ENCODE measurements at places on chromosomes 12 and 14.

DNA sequence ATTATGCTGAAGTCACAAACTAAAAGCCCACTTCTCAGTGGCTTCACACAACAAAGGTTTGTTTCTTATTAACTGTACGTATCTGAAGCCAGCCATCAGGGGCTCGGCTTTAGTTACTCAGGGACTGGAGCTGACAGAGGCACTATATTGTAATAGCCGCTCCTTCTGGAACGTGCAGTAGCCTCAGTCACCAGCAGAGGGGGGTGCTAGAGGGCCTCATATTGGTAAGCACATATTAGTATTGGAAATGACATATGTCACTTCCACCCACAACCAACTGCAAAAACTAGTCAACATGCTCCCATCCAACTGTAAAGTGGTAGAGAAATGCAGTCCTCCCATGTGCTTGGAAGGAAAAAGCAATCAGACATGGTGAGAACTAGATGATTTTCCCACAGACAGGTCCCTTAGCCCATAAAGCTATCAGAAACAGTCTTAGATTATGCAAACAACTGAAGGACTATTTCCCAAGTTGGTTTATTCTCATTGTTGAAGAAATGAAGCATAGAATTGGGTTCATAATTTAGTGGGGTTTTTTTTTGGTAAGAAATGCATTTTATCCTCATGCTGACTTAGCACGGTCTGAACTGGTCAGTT, 183.6 kb upstream of the G2E3 start:
- peak; percentile 35 for DNase-seq

- DNase-seq = no peak
Measured at GRCh38 chr14:22386924-22387775, 201.9 kb downstream of the DAD1 start.

- no peak for DNase-seq
Measured at GRCh38 chr12:599756-600155, 63.5 kb downstream of the NINJ2 start.

DNA sequence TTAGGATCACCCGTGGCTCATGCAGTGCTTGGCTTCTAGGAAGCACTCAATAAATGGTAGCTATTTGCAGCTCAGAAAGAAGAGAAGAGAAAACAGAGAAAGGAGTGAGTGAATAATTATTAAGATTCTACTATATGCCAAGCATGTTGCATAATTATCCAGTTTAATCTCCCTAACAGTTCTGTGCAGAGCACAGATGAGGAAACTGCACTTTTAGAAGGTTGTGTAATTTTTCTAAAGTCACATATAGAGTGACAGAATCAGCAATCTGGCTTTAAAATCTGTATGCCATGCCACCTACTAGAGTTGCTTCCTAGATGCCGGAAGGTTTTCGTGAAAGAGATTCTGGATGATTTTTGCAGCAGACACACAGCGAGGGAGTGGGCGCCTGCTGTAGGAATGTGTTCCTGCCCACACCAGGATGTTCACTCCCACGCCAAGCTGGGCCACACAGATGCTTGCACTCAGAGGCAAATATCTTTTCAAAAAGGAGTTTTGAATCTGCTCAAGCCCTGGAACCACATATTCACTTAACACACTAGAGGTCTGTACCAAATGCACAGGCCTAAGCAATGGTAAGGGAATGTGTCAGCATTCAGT, 50.2 kb upstream of the SMCO2 start:
- no peak for DNase-seq

DNA sequence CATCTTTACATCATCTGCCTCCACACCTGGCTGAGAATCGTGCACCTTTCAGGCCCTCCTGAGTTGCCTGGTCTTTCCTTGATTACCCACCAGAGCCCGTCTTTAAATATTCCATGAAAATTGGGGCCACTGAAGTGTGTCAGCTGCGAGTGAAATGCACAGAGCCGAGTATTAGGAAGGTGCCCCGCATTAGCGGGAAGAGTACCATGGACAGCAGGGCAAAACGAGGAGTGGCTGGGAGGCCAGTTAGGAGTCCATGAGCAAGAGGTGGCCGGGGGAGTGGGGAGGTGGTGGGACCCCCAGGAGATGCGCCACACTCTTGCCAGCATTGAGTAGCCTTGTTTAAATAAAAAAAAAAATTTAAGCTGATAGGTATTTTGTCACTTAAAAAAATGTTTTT, 99.6 kb downstream of the TSPAN9 start:
- DNase-seq = no peak

GRCh38 chr12:132065609-132066344, 78.3 kb downstream of the DDX51 start:
- no peak for DNase-seq

DNA sequence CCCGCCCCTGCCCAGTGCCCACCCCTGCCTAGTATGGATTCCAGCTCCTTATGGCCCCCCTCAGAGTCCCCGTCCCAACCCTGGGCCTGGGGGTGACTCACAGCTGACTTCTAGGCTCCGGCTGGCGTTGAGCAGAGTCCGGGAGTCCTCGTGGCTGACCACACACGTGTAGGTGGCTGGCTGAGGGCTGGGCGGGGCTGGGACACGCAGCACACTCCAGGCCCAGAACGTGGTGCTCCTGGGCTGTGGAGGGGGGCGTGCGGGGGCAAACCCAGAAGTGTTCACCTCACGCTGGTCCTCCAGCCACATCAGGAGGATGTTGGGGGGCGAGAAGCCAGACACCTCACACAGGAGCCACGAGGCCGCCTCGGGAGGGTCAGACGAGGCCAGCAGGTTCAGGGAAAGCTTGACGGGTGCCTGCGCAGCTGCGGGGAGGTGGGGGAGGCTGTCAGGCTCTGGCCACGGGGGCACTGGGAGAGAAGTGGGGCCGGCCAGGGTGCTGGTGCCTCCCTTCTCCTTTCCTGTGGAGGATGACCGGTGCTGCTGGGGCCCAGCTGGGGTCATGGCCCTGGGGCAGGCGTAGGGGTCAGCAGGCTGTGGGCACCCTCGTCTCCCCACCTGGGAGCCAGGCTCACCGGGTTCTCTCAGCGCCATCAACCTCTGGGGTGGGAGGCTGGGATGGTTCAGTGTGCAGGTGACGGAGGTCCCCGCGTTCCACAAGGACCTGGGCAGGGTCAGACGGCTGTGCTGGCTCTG, 314.1 kb downstream of the TMEM121 start:
- no peak for DNase-seq

DNA sequence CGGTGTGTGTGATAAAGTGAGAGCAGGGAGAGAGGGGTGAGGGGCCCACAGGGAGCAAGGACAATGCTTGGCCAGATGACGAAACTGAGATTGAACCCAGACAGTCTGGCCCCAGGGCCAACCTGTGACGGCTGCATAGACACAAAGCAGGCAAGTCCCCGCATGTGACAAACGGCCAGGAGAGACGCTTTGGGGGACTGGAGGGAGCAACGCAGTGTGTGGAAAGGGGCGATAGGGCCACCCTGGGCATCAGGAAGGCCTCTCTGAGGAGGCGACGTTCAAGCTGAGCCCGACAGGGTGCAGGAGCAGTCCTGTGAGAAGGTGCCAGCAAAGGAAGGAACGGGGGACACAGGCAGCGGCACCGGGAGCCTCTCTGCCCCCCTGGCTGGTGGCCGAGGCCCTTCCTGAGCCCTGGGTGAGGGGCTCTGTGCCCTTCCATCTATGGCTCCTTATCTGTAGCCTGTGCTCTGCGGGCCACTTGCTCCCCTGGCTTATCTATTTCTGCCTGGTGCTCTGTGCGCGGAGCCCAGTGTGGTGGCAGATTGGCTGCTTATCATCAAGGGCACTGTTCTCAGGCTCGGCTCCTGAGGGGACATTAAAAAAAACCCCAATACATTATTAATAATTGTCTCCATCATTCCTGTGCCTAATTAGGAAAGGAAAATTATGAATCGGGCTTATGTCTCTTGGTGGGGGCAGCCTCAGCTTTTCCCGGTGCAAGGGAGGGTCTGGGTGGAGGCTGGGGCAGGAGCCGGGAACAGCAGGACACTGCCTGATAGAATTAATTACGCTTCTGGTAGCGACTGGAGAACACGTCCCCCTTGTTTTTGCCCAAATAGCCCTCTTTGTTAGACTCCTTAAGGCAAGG, 39.8 kb downstream of the PRIMA1 start:
- DNase-seq = no peak

DNA sequence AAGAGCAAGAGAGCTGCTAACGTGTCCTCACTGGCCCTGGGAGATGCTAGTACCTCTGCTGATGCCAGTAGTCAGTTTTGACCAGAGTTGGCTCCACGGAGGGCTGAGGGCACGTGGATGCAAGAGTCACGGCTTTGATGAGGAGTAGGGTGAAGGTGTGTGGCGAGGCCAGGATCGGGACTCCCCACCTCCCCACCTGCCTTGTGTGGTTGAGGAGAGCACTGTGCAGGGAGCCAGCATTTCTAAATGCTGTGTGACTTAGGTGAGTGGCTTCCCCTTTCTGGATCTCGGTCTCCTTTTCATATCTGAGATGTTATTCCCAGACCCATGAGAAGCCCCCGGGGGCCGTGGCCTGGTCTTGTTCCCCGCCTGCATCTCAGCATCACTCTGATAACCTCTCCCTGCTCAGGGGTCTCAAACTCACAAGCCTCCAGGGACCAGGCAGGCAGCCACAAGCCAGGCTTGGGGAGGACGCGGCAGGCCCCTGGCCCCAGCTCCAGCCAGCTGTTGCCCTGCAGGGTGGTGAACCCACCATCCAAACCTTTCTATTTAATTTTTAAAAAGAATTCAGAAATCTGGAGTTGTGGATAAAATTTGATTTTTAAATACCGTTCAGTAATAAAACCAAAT, 32.1 kb downstream of the MVK start:
- DNase-seq = no peak

- no peak for DNase-seq
Measured at GRCh38 chr14:94966344-94966743, 191.0 kb downstream of the DICER1 start.

DNA sequence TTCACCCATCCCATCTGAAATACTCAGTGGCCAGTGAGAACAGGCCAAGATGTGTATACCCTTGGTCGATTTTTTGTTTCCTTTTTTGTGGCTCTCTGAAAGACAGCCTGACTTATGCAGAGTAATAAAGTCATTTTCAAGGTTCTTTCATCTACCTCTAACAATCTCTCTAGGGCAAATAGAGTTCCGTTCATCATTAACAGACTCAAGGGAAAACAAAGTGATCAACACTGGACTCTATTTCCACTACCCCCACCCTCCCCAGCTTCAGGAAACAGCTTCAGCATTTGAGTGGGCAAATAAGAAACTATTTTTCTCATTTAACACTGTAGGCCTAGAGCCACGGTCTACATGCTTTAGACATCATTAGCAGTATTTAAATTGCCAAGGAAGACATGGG, 15.9 kb downstream of the PRKAB1 start:
- DNase-seq = no peak

GRCh38 chr12:41683513-41684240, 461.0 kb downstream of the GXYLT1 start:
- DNase-seq = no peak

GRCh38 chr12:47311010-47311409, 231.3 kb upstream of the AMIGO2 start:
- DNase-seq = no peak

DNA sequence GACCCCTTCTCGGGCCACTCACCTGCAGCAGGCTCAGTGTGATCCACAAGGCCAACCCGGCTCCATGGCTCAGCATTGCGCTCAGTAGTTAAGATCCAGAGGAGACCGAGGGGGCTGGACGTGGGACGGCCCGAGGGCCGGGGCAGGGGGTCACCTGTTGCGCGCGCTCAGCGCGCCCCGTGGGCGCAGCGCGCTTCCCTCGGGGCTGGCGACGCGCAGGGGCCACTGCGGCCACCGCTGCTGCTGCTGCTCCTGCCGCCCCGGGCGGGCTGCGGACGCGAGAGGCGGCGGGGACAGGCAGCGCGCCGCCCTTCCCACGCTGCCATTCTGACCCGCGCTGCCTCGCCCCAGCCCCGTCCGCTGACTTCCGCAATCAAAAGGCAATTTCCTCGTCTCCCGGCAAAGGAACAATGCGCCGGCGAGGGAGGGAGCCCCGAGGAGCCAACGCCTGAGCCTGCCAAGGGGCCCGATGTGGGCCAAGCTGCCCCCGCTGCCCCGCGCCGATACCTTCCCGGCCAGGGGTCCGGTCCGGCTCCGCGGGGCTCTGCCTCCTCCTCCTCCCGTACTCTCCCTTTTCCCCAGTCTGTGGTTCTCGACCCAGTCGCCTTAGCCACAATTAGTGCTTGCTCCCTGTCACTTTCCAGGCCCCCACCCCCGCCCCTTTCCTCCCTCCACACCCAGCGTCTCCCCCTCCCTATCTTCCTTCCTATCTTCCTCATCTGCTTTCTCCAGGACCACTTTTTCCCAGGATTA, 27.3 kb downstream of the PTPRB start:
- no peak for DNase-seq

- DNase-seq = peak; percentile 3
Measured at GRCh38 chr14:105384041-105384557, 14.2 kb upstream of the TEX22 start.

GRCh38 chr14:92952481-92953298, 29.7 kb downstream of the CHGA start:
- DNase-seq = no peak

- DNase-seq = no peak
Measured at GRCh38 chr12:54195737-54196347, 7.1 kb upstream of the SMUG1 start.

DNA sequence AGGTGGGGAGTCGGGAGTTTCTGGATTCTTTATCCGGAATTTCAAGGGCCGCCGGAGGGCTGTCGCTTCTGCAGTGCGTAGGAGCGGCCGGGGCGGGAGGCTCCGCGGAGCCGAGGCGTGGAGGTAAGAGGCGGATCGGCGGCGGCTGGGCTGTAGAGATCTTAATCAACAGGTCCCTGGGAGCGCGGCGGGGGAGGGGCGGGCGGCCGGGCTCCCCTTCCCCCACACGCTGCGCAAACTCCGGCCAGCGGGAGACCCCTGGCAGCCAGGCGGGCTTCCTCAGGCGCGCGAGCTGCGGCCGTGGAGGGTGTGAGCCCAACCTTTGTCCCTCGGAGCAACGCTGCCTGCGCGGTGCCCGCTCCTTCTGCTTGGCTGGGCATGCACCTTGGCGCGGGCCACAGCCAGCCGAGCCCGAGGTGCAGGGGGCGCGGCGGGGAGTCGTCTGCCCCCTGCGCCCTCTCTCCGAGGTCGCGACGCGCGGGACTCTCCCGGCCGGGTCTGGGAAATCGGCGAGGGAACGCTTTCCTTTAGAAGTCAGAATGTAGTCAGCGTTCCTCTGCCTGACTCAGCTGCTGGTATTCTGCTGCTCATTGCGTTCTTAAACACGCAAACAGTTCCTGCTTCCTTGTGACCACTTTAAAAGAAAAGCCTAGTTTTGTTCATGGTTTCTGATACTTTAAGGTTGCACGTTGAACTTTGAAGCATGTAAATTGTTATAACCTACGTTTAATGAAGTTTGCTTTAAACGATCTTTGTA, at the start of gene PALS1:
PALS1 (plus strand) TSS at position 25 of the 757 bp plus-strand sequence. CDS start 37,736 bp downstream, outside the sequence.
- DNase-seq = peak; percentile 5

DNA sequence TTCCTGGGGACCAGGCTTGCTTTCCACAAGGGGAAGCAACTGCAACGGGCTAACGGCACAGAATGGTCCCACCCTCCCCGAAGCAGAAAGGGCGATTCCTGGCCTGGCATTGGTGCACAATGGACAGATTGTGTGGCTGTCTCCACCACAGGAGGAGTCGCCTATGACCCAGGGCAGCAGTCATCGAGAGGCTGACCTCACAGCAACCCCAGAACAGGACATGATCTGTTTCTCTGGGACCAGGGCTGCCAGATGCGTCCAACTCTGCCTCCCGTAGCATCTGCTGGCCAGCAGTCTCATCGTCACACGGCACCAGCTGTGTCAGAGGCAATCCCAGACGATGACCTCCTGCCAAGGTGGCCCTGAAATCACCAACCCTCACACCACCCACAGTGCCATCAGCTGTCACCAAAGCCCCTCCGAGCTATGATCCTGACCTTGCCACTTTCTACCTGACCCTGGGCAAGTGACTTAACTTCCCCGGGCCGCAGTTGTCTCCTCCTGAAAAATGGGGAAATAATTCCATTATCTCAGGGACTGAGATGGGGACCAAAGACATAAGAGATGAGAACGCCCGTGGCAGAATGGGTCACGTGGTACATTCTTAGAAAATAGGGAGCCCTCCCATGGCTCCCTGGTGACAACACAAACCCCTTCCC, 86.7 kb downstream of the CHGA start:
- no peak for DNase-seq

Data from CD4-positive, alpha-beta T cell (primary cell).